ENCODE measurements at places on chromosomes 1 and 21. TPM values are rescaled to one million over a fixed set of nuclear protein-coding genes. Genes with fewer than 3 reads are reported as not detected.

GRCh38 chr1:61101536-61101935 lies 19.2 kb downstream of the NFIA start:
- peak; percentile 55 for DNase-seq

DNA sequence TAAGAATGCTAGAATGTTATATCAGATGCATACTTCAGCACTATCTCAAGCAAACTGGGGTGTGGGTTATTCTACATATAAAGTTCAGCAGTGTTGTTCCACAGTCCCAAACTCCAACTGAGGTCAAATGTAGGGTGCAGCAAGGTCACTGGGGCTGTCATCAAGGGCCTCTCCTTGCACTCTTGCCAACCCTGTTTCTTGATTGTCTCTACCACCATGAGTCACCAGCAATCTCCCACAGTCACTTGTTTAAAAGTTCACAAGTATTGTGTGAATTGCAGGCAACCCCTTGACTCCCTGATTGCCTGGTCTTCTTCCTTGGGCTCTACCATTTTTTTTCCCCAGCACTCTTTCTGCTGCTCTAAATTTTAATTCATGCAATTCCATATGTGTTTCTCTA lies 10.6 kb downstream of the METTL18 start:
- DNase-seq = no peak

GRCh38 chr1:64956010-64956640 lies 10.2 kb downstream of the JAK1 start:
- DNase-seq = peak; percentile 28

DNA sequence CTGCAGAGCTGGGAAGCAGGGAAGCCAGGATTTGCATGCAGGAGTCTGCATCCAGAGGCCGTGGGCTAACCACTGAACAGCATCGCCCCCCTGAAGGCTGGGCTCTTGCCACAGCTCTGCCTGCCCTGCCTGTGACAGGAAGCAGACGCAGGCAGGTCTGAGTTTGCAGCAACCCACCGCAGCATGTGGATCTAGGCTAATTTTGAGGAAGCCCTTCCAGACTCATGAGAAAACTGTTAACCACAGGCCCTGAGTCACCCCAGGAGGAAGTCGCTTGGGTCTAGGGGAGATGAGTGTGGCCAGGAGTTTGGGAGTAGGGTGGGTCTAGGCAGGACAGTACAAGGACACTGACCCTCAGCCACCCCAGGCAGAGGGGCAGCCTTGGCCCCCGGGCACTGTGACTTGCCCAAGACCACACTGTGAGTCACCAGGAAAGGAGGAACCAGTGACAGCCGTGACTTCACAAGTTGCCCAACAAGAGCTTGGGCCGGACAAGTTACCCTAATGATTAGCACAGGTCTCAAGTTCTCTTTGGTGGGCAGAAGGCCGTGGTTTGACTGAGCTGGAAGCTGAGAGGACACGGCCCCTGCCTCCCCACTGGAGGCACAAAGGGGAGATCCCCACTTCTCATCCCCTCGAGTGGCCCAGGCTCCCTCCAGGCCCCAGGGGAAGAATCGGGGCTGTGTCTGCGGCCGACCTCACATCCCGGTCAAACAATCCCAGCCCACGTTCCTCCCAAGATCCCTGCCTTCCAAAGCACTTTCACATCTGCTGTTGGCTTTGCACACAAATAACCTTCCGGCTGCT lies 826 bp downstream of the LAPTM5 start:
- peak; percentile 60 for DNase-seq

DNA sequence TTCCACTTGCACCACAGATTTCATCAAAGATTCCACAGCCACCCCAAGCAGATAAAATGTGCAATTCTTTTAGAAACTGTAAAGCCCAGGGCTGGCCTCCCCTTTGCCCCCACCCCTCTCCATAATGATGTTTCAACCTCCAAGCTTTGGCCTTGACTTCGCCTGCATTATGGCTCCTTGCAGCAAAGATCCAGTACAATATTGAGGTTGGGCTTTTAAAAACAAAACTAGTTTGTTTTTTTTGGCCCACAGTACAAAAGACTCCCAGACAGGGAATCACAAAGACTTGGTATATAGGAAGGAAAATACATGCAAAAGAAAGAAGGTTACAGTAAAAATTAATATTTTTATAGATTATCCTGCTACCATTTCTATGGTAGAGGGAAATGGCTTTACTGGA lies 356.5 kb upstream of the PTBP2 start:
- DNase-seq = peak; percentile 55

GRCh38 chr1:87930796-87931195 lies 602.1 kb downstream of the LMO4 start:
- no peak for DNase-seq

DNA sequence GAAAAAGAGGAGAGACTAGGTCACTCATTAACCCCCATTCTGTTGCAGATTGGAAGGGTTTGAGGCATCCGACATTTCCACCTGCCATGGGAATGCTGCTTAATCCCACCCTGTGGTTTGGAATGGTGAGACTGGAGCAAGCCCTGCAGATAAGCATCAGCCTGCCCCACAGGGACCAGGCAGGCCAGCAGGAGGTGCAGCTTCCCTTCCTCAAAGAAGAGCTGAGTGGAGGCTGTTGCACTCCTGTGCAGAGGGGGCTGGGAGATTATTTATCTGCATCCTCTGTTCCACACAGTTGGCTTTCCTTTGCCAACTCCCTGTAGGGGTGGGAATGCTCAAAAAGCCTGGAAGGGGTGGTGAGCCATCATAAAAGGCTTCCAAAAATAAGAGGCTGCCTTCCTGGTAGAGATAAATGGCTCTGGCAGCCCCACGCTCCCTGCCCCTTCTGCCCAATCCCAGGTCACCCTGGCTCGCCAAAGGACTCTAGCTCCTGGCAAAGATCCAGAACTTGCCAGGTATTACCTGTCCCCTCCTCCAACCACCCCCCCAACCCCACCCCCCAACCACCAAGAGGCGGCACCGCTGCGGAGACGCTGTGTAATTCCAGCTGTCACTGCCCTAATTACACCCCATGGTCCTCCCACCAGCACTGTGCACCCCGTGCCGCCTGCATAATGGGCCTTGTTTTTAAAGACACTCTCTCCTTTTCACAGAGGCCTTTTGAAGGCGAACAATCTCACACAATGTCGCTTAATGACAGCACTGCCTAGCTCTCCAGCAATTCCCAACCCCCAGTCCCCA lies 83.0 kb upstream of the ZC3H12A start:
- no peak for DNase-seq

- no peak for DNase-seq
Observed at GRCh38 chr1:32181065-32181464, 1.6 kb downstream of the TXLNA start.

The LHX8 gene
- not detected for total RNA-seq

The KCND3 gene
- total RNA-seq = 0.09 TPM

The FCER1G gene
- not detected for total RNA-seq

The RAB7B gene
- total RNA-seq = 7.4 TPM

The NEGR1 gene
- total RNA-seq = 20.7 TPM

Measured in fibroblast of the aortic adventitia (primary cell).